ENCODE measurements at places on chromosomes 3 and 15. TPM values are rescaled to one million over a fixed set of nuclear protein-coding genes. Genes with fewer than 3 reads are reported as not detected.
A peak's percentile ranks its signal among the peaks of the same experiment; 100 is the strongest.

DNA sequence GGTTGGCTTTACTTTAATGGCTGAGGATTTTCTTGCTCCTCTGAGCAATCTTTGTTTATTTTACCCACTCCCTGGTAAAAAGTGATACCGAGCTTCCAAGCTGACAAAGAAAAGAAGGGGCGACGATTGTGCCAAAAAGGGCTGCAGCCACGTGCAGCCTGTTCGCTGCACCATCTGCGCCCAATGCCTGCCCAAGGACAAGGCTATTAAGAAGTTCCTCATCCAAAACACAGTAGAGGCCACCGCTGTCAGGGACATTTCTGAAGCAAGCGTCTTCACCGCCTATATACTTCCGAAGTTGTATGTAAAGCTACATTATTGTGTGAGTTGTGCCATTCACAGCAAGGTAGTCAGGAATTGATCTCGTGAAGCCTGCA lies 4.4 kb downstream of the ARHGAP31 start:
- no peak for DNase-seq

GRCh38 chr3:182246870-182247269 lies 535.1 kb downstream of the SOX2 start:
- DNase-seq = no peak

CCDC13 gene
- total RNA-seq = not detected

DNA sequence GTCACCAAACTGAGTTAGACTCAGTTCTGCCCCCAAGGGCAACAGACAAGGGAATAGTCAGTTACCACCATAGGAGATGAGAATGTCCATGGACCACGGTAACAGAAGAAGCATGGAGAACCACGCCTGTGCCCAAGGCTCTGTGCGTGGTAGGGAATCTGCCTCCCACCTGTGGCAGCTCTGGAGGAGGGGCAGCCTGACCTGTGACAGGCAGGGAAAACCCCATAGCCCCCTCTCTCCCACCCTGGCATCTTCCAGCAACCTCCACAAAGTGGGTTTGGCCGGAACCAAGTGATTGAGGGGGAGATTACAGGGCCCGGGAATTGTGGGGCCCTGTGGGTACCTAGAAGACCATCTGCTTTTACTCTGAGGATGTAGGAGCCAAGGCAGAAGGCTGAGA lies 14.3 kb upstream of the LTF start:
- no peak for DNase-seq

GRCh38 chr3:65953881-65954733 lies 84.6 kb downstream of the MAGI1 start:
- no peak for DNase-seq

GOLGA8O gene
- total RNA-seq = not detected

DNA sequence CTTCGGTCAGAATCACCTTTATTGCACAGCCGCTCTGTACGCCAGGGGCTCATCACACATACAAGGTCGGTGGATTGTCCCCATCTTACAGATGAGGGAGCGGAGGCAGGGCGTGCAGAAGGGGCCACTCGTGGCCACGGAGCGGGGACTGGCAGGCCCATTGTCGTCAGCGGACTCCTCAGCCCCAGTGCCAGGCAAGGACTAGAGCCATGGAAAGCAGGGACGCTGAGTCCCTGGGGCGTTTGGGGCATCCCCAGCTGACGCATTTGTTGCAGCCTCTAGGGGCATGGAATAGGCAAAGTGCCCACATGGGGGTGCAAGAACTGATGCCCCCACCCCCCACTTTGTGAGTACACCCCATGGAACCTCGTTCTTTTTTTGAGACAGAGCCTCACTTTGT lies 29.8 kb upstream of the FURIN start:
- no peak for DNase-seq

PLIN1 gene
- not detected for total RNA-seq

- DNase-seq = no peak
These were observed 31.0 kb downstream of the NR2F2 start for GRCh38 chr15:96361309-96362010.

IQCF5 gene
- not detected for total RNA-seq

DNA sequence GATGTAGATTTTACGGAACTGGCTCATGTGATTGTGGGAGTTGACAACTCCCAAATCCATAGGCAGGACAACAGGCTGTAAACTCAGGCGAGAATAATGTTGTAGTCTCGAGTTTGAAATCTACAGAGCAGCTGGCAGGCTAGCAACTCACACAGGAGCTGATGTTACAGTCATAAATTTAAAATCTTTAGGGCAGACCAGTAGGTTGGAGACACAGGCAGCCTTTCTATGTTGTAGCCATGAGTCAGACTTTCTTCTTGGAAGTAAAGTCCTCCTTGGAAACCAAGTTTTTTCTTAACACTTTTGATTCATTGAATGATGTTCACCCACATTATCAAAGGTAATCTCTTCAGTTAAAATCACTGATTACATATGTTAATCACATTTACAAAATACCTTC lies 89.1 kb upstream of the ALCAM start:
- DNase-seq = peak; percentile 80

DNA sequence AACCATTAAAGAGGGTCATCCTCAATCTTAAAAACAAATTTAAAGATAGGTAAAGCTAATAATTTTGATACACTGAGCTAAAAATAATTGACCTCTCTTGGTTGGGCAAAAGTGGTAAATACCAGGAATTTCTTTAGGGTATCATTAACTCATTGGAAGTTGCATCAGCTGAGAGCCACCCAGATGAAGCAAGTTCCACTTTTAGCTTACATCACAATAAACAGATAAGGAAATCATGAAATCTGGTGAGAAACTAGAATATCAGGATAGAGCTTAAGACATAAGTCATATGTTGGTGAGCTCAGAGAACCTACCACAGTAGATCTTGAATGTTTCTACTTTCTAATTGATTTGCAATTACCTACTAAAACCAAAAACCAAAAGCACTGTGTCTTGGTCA lies 97.4 kb upstream of the SLC2A2 start:
- no peak for DNase-seq

LCTL gene
- total RNA-seq = 14.5 TPM

DNA sequence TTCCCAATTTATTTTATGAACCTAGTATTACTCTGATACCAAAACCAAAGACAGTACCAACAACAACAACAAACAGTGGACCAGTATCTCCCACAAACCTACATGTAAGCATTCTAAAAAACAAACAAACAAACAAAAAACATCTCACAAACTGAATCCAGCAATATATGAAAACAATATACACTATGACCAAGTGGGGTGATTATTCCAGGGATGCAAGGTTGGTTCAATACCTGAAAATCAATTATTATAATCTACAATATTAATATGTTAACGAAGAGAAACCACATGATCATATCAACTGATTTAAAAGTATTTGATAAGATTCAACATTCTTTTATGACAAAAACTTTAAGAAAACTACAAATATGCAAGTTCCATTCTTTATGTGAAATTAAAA lies 391.3 kb downstream of the MAGI1 start:
- DNase-seq = no peak

CHRNB4 gene
- total RNA-seq = not detected

DNA sequence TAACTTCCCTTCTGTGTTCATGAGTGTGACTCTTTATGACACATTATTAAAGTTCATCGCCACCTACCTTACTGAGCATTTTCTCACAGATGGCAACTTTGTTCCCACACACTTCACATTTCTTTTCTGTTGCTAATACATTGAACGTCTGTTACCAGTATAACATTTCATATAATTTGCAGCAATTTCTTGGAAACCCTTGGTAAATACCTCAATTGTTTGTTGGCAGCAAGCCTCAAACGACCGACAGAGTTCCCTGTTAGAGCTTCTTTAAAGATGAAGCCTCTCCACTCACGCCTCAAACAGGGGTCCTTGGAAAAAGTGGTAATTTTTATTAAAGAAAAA lies 3.2 kb upstream of the CHSY1 start:
- no peak for DNase-seq

- no peak for DNase-seq
These were observed 27.3 kb downstream of the SLMAP start for GRCh38 chr3:57783186-57784088.

FSTL1 gene
- total RNA-seq = 144 TPM

DNA sequence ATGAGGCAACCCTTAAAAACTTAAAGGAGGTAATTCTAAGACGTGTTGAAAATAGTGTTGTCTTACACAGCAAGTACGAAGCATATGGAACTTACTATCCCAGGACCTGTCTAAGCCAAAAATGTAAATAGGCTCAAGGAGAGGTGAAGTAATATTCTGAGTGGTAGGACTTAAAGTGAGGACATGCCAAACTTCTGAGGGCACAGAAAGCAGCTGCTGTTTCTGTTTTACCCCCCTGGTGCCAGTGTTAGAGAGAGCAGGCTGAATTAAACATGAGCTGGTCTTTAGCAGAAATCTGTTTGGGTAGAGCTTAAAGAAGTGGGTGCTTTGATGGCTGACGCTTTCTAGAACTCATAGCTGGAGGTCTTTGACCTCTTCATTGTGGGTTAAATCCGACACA lies 149.7 kb upstream of the NPHP3 start:
- DNase-seq = no peak

GRCh38 chr3:184656829-184657681 lies 54.8 kb downstream of the MAGEF1 start:
- DNase-seq = peak; percentile 84

- no peak for DNase-seq
These were observed 540 bp upstream of the PPP1R2 start for GRCh38 chr3:195543500-195544229.

GRCh38 chr3:15979495-15979894 lies 181.7 kb upstream of the ANKRD28 start:
- peak; percentile 55 for DNase-seq

WNT5A gene
- 9.9 TPM for total RNA-seq

GRCh38 chr3:167030082-167030725 lies 349.9 kb downstream of the ZBBX start:
- DNase-seq = no peak

GRCh38 chr3:172359231-172359630 lies 89.0 kb downstream of the GHSR start:
- no peak for DNase-seq

GRCh38 chr3:110905121-110905520 lies 166.5 kb upstream of the NECTIN3 start:
- DNase-seq = no peak

- no peak for DNase-seq
These were observed 14.2 kb upstream of the MAGI1 start for GRCh38 chr3:66052721-66053549.

GRCh38 chr3:126313580-126314304 lies 43.5 kb downstream of the KLF15 start:
- no peak for DNase-seq

PP2D1 gene
- total RNA-seq = not detected

DNA sequence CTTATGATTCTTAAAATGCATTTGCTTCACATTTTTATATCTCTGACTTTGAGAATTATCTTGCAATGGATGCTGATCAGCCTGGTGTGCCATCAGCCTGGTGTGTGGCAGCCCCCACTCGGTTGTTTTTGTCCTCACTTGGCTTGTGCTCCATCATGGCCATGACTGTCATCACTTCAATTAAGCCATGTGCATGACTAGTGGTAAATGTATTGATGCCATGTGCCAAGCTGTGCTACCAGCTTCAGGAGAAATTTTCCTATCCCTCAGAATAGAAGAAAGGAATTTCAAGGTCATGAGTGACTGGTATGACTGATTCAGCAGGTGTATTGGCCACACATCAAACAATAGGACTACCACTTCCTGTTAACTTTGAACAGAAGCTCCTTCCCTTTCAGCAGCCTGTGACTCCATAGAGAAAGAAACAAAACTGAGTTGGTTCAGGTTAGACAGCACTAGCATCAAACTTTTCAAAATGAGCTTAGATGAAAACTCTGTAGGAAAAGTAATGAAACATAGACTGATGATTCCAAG lies 251.7 kb downstream of the GRM7 start:
- peak; percentile 58 for DNase-seq

C3orf33 gene
- total RNA-seq = 3.8 TPM

- DNase-seq = no peak
These were observed 9.1 kb downstream of the TM4SF18 start for GRCh38 chr3:149324332-149324731.

- DNase-seq = peak; percentile 84
These were observed 7.1 kb upstream of the LXN start for GRCh38 chr3:158679547-158680000.

DNA sequence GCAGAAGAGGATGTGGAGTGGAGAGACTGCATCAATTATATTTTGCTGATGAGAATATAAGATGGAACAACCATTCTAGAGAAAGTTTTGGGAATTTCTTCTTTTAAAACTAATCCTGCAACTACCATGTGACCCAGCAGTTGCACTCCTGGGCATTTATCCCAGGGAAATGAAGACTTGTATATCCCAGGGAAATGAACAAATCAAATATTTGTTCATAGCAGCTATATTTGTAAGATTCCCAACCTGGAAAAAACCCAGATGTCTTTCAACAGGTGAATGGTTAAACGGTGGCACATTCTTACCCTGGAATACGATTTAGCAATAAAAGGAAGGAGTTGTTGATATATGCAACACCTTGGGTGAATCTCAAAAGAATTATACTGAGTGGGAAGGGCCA lies 385.3 kb upstream of the TPRG1 start:
- no peak for DNase-seq

DNA sequence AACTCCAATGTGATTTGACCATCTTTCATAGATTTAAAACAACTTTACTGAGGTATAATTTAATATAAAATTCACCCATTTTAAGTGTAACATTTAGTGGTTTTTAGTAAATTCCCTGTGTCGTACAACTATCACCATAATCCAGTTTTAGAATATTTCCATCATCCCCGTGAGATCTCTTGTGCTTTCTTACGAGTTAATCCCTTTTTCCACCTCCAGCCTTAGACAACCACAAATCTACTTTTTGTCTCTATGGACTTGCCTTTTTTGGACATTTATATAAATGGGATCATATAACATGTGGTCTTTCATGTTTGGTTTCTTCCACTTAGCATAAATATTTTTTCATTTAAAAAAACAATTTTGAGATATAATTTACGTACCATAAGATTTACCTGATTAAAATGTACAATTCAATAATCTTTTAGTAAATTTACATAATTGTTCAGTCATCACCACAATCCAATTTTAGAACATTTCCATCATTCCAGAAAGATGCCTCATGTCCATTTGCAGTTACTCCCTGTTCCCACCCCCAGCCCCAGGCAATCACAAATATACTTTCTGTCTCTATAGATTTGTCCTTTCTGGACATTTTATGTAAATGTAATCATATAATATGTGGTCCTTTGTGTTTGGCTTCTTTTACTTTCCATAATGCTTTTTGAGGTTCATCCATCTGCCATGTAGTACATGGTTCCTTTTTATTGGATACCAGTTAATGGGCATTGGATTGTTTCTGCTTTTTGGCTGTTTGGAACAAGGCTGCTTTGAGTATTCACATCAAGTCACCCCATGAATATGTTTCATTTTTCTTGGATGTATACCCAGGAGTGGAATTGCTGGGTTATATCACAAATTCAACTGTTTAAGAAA lies 3.1 kb downstream of the OXSR1 start:
- DNase-seq = peak; percentile 56

LRRC31 gene
- not detected for total RNA-seq

Measured in HT1080 (cell line).